T-helper 1 cell (primary cell): ENCODE measurements at places on chromosomes 12 and 14.

DNA sequence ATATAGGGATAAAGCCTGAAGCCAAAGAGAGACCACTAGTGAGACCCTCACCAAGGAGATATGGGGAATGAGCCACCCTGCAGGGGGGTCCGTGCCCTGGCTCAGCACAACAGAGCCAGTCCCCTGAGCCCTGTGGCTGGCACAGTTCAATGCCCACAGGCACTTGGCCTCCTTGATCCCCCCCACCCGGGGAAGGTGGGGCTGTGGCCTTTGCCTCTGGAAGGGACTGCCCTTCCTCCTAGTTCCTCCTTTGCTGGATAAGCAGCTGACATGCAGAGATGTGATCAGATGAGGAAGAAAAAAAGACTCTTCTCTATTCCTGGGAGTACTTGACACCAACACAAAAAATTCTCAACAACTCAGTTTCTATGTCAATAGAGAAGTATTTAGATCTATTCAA, 19.9 kb downstream of the TTC7B start:
- DNase-seq = no peak

DNA sequence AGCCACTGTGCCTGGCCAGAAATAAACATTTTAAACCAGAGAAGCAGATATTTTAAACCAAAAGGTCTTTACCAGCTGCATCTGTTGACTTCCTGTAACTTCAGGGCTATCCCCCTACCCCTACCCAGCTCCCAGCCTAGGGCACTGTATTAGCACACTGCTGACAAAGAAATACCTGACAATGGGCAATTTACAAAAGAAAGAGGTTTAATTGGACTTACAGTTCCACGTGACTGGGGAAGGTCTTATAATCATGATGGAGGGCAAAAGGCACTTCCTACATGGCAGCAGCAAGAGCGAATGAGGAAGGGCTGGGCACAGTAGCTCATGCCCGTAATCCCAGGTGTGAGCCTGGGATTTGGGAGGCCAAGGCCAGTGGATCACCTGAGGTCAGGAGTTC, 26.0 kb downstream of the GEMIN2 start:
- no peak for DNase-seq

GRCh38 chr14:39181026-39181692, 6.1 kb downstream of the PNN start:
- no peak for DNase-seq

- DNase-seq = no peak
These were observed 61.9 kb downstream of the SMUG1 start for GRCh38 chr12:54126696-54127537.

GRCh38 chr12:84994426-84994825, 41.7 kb downstream of the TSPAN19 start:
- DNase-seq = no peak

- no peak for DNase-seq
These were observed 202.8 kb upstream of the STXBP6 start for GRCh38 chr14:25252793-25253192.

GRCh38 chr12:104183443-104183842, 32.1 kb upstream of the TXNRD1 start:
- DNase-seq = no peak

DNA sequence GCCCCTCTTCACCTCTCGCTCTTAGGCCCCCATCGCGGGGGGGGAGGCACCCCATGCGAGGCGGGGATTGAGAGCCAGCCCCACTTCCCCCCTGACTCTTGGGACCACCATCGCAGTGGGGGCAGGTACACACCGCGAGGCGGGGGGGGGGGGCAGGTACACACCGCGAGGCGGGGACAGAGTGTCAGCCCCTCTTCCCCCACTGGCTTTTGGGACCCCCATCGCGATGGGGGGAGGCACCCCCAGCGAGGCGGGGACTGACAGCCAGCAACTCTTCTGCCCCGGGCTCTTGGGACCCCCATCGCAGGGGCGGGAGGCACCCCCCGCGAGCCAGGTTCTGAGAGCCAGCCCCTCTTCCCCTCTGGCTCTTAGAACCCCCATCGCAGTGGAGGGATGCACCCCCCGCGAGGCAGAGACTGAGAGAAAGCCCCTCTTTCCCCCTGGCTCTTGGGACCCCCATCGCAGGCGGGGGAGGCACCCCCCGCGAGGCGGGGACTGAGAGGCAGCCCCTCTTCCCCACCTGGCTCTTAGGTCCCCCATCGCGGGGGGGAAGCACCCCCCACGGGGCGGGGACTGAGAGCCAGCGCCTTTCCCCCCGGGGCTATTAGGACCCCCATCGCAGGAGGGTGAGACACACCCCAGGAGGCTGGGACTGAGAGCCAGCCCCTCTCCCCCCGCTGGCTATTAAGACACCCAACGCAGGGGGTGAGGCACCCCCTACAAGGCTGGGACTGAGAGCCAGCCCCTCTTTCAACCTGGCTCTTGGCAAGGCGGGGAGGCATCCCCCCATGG, 196.5 kb upstream of the PZP start:
- peak; percentile 60 for DNase-seq

DNA sequence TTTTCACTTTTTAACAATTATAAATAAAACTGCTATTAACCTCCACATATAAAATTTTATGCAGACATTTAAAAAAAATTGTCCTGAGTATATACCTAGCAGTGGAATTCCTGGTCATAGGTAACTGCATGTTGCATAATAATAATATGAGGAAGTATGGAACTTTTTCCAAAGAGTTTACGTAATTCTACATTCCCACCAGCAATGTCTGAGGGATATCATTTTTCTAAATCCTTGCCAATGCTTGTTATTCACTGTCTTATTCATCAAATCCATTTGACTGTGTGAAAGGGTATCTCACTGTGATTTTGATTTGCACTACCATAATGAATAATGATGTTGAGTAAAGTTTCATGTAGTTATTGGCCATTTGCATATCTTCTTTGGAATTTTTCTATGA, 393.8 kb downstream of the LRFN5 start:
- no peak for DNase-seq

DNA sequence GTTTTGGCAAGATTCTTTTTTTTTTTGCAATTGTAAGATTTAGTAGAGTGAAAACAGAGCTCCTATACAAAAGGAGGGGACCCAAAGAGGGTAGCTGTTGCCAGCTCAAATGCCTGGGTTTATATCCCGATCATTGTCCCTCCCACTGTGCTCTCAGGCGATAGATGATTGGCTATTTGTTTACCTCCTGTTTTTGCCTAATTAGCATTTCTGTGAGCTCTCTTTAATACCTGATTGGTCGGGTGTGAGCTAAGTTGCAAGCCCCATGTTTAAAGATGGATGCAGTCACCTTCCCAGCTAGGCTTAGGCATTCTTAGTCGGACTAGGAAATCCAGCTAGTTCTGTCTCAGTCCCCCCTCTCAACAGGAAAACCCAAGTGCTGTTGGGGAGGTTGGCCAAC, 1.9 kb downstream of the EXOC3L4 start:
- DNase-seq = no peak

- no peak for DNase-seq
These were observed 20.7 kb upstream of the TUBA1C start for GRCh38 chr12:49244176-49244575.

GRCh38 chr12:109581856-109582255, 8.3 kb downstream of the MVK start:
- no peak for DNase-seq

DNA sequence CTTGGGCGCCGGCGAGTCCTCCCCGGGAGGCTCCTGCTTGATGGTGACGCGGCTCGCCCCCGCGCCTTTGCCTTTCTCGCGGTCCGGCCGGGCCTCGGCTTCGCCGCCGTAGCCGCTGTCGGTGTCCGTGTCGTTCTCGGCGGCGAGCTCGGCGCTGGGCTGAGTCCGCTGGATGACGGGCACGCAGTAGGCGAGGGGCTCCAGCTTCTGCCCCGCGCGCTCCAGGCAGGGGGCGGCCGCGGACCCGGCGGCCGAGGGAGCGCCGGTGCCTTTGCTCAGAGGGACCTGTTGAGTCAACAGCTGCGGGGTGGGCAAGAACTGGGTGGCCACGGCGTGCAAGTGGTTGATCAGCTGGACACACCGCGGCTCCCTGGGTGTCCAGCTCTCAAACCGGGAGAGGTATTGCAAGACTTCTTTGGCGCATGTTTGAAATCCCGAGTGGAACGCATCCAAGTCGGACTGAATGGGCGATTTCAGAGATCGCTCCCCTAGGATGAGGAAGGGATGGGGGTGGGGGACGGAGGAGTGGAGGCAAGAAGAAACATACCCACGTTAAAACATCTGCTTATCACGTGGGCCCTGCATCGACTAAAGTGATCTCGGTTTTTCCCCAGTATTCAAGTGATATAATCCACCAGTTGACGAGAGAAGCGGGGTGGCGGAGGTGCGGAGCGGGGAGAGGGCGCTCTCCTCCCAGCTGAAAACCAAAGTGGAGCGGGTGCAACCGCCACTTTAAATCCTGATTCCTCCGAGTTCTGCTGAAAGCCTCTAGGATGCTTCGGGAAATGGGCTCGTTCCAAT, 2.0 kb downstream of the BHLHE41 start:
- no peak for DNase-seq

GRCh38 chr12:58980768-58981167, 60.5 kb upstream of the LRIG3 start:
- DNase-seq = no peak

GRCh38 chr12:56521590-56522371, at the start of gene RBMS2:
Gene RBMS2 (plus strand): TSS chr12:56521820. CDS start chr12:56522024, 204 bp downstream.
- DNase-seq = no peak

DNA sequence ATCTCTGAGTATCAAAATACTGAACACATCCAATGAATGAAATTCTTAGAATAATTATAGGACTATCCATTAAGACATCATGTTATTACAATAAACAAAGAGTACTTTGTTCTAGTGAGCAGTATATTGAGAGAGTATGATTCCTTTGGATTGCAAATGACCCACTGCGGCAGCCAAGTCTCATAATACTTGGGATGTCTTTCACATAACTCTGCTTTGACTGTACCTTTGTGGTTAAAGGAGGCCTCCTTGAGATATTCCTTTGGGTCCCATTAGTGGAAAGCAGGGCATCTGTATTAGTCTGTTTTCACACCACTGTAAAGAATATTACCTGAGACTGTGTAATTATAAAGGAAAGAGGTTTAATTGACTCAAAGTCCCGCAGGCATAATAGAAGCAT, 593.8 kb downstream of the TRHDE start:
- DNase-seq = no peak

GRCh38 chr12:131912518-131913274, 16.4 kb upstream of the PUS1 start:
- DNase-seq = no peak

DNA sequence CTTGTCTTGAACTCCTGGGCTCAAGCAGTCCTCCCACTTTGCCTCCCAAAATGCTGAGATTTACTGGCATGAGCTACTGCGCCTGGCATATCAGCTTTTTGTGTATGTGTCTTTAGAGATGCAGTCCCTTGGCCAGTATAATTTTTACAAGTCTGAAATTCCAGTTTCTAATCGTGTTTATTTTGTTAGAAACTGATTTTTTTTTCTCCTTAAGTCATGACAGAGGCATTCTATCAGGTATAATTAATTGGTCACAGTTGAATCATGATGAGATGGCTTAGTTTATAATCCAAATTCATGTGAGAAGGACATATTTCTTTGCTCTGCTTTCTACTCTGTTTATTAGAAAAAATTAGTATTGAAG, 98.9 kb downstream of the PCNX1 start:
- no peak for DNase-seq

DNA sequence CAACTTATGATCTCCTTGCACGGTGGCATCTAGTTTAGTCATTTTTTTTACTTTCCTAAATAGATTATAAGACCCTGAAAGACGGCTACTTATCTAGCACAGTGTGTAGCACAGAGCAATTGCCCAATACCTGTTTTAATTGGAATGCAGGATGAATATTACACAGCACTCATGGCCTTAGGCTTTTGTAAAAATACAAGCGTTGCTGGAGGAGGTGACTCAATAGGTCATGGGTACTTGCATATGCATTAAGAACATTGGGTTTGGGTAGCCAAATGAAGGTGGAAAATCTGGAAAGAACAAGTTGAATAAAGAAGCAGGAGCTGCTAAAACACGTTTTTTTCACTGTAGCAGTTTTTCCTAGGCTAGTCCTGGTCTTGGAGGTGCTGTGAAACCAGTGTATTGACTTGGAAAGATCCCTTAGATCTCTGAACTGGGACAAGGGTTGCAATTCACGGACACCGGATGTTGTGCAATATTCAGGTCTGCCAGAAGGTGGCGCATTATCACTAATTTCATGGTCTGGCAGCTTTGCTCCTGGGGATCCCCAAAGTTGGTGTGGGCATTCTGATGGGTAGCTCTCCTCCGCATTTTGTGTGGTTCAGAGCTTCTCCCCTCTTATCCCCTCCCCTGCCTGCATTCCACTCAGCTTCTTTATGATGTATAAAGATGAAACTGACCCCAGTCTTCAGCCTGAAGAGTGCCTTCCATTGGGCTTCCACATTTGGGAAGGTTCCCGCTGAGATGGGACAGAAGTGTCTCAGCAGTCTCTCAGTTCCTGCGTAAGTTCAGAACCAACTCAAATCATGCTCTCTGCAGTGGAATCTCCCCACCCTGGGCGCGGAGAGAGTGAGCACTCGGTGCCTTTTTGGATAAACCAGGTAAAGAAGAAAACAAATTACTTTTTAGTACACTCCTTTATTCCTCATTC, 278.3 kb downstream of the NRXN3 start:
- DNase-seq = no peak

- DNase-seq = no peak
These were observed 23.5 kb downstream of the SIX6 start for GRCh38 chr14:60532442-60532841.

- no peak for DNase-seq
These were observed 29.5 kb downstream of the NINJ2 start for GRCh38 chr12:633731-634130.

DNA sequence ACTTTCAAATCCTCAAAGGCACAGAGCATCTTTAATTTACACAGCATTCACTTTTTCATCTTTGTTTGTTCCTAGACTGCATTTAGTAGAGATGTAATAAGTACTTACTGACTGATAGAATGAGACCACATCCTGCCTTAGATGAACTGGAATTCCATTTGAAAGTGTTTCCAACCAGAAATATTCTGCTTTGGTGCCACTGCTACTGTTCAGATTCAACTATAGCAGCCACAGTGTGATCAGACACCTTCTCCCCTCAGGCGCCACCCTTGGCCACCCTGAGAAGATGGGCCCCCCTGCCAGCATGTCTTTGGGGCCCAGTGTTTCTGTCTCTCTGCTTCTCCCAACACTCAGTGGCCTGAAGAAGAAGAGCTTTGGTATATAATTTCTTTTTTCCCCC, 449.1 kb downstream of the RAD51B start:
- no peak for DNase-seq

DNA sequence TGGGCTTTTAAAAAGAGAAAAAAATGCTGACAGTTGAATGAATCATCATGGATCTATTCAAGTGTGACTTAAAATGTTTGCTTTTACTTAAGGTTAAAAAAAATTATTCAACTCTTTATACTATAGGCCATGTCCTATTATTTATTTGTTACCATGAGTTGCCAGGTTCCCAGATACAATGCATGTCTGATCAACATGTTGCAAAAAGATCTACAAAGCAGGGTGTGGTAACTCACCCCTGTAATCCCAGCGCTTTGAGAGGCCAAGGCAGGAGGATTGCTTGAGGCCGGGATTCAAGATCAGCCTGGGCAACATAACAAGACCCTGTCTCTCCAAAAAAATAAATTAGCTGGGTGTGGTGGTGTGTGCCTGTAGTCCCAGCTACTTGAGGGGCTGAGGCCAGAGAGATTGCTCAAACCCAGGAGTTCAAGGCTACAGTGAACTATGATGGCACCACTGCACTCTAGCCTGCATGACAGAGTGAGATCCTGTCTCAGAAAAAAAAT, 460.8 kb downstream of the BCAT1 start:
- no peak for DNase-seq

GRCh38 chr12:107567876-107568619, 117.6 kb upstream of the PWP1 start:
- no peak for DNase-seq
